Suprapubic skin (tissue), 4 donors: ENCODE measurements at places on chromosomes 1 and 21. TPM values are rescaled to one million over a fixed set of nuclear protein-coding genes. Genes with fewer than 3 reads are reported as not detected.

- no peak for DNase-seq
- no peaks in the 10 kb centered on the region for H3K27me3 ChIP-seq
Observed at GRCh38 chr1:152565535-152566215, 905 bp downstream of the LCE3E start.

DNA sequence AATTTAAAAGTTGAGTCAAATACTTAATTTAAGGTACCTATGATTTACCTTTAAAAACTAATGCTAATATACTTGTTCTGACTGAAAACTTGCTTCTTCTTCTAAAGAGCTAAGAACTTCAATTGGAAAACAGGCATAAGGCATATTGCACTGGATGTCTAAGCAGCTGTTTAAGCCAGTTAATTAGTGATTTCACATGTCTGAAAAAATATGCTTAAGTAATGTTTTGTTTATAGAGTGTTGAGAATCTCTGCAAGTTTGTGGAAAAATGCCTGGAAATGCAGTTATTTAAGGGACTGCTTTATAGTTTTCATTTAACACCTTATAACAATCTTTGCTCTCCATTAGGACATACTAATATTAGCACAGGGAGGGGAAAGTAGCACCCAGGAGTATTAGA is 28.2 kb downstream of the UBE2U start:
- H3K27me3 ChIP-seq, result no peaks in the 10 kb centered on the region
- no peaks in the 10 kb centered on the region for H3K36me3 ChIP-seq
- DNase-seq, result no peak
- H3K4me1 ChIP-seq, result no peaks in the 10 kb centered on the region
- no peak overlapping the region for H3K27ac ChIP-seq
- H3K4me3 ChIP-seq, result no peak overlapping the region

DNA sequence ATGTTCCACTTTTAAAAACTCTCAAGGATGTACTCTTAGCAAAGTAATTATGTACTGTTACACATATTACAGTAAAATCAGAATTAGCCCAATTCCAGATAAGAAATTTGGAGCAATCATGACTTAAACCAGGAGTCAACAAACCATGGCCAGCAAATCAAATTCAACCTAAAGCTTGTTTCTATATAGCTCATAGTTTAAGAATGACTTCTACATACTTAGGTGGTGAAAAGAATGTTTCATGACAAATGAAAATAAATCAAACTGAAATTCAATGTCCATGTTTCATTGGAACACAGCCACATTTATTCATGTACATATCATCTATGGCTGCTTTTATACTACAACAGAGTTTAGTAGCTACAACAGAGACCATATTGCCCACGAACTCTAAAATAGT is 35.1 kb downstream of the FRRS1 start:
- H3K36me3 ChIP-seq, result peaks cover 28% of the 10 kb centered on the region
- no peak for DNase-seq
- H3K4me3 ChIP-seq, result no peak overlapping the region
- H3K27me3 ChIP-seq, result no peaks in the 10 kb centered on the region

- DNase-seq, result no peak
- no peak overlapping the region for H3K4me3 ChIP-seq
- H3K36me3 ChIP-seq, result no peaks in the 10 kb centered on the region
- no peaks in the 10 kb centered on the region for H3K27me3 ChIP-seq
Observed at GRCh38 chr1:93779540-93780165, 98.0 kb upstream of the BCAR3 start.

The HTR1D gene
- total RNA-seq, result not detected

DNA sequence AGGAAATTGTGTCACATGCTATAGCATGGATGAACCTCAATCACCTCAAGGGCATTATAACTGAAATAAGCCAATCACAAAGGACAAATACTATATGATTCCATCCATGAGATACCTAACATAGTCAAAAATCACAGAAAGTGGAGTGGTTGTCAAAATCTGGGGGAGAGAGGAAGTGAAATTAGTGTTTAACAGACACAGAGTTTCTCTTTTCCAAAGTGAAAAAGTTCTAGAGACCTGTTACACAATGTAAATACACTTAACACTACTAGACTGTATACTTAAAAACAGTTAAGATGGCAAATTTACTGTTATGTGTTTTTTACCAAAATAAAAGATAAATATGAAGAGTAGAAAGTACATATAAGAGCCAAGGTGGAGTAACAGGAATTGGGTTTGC is 31.8 kb downstream of the ZNF644 start:
- no peaks in the 10 kb centered on the region for H3K36me3 ChIP-seq
- DNase-seq, result no peak
- no peaks in the 10 kb centered on the region for H3K27me3 ChIP-seq
- peaks cover 6% of the 10 kb centered on the region for H3K4me1 ChIP-seq

GRCh38 chr1:239367196-239367810 is 19.1 kb upstream of the CHRM3 start:
- DNase-seq, result no peak
- no peaks in the 10 kb centered on the region for H3K4me1 ChIP-seq
- no peaks in the 10 kb centered on the region for H3K36me3 ChIP-seq
- no peak overlapping the region for H3K27ac ChIP-seq
- no peak overlapping the region for H3K4me3 ChIP-seq
